Caki2 (cell line): ENCODE measurements at places on chromosomes 12 and 14. TPM values are rescaled to one million over a fixed set of nuclear protein-coding genes. Genes with fewer than 3 reads are reported as not detected.
A peak's percentile ranks its signal among the peaks of the same experiment; 100 is the strongest.

Gene SYCP3
- not detected in 2 replicates for total RNA-seq

Gene FIGNL2
- total RNA-seq: 0.84 and 1.7 TPM in 2 replicates

Gene VWF
- 0.07 TPM in 1 of 2 replicates, not detected in the other for total RNA-seq

Gene AHNAK2
- 37.7 and 40.7 TPM in 2 replicates for total RNA-seq

Gene SLC38A4
- total RNA-seq: 0.03 TPM in 1 of 2 replicates, not detected in the other

Gene INTS13
- 21.2 and 23.2 TPM in 2 replicates for total RNA-seq

Gene KIF21A
- 19.0 and 22.0 TPM in 2 replicates for total RNA-seq

Gene SERPINA10
- total RNA-seq: not detected in 2 replicates

Gene FOXM1
- total RNA-seq: 18.1 and 30.1 TPM in 2 replicates

Gene DAO
- total RNA-seq: not detected in 2 replicates

Gene CLEC2A
- total RNA-seq: not detected in 2 replicates

GRCh38 chr14:59474172-59474571 is 9.0 kb upstream of the GPR135 start:
- DNase-seq: no peak

GRCh38 chr12:26001530-26001929 is 43.0 kb downstream of the RASSF8 start:
- no peak for DNase-seq

DNA sequence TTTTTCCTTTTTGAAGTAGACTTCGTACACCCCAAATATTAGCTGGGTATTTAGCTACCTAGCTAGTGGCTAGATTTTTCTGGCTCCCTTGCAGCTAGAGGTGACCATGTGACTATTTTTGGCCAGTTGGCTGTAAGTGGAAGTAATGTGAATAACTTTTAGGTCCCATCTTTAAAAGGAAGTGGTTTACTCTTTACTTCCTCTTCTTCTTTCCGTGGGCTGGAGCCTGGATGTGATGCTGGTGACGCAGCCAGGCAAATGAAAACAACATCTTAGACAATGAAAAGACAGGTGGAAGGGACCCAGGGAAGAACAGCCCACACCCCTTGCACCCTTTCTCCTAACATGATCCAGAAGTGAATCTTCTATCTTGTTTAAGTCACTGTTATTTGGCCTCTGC is 245.5 kb downstream of the ATP23 start:
- no peak for DNase-seq

DNA sequence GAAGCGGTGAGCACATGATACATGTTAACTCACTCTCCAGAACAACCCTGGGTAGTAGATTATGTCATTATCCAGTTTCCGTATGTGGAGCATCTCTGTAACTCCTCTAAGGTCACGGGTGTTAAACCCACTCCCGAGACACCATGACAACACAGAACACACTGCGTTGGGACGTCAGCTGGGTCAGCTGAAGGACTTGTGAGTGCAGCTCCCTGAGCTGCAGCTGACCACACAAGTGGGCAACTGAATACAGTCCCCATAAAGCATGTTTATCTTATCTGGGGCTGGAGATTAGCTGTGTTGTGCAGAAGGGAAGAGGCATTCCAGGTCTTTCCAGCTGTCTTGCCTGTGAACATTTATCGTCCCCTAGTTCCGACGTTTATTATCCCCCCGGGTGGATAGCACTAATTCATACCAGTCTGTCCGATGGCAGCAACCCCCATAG is 211.5 kb downstream of the CHST11 start:
- DNase-seq: no peak

DNA sequence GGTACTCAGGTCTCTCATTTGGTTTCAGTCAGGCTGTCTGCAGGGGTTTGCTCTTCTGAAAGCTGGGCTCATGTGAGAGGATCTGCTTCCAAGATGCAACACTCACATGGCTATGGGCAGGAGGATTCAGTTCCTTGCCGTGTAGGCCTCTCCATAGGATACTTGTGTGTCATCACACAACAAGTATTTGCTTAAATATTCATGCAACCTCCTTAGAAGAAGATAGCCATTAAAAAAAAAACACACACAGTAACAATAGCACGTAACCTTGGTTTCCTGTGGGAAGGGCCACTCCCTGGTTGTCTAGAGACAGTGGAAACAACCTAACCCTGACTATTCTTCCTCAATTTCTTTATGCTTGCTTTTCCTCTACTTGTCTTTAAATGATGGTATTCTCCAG is 31.8 kb upstream of the CLEC4E start:
- no peak for DNase-seq

DNA sequence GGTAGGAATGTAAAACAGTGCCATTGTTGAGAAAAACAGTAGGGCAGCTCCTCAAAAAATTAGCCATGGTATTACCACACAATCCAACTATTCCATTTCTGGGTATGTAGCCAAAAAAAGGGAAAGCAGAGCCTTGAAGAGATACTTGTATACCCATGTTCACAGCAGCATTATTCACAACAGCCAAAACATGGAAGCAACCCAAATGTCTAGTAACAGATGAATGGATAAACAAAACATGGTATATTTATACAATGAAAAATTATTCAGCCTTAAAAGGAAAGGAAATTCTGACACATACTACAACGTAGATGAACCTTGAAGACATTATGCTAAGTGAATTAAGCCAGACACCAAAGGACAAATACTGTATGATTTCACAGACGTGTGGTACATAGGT is 67.6 kb upstream of the GNG2 start:
- peak; percentile 14 for DNase-seq

DNA sequence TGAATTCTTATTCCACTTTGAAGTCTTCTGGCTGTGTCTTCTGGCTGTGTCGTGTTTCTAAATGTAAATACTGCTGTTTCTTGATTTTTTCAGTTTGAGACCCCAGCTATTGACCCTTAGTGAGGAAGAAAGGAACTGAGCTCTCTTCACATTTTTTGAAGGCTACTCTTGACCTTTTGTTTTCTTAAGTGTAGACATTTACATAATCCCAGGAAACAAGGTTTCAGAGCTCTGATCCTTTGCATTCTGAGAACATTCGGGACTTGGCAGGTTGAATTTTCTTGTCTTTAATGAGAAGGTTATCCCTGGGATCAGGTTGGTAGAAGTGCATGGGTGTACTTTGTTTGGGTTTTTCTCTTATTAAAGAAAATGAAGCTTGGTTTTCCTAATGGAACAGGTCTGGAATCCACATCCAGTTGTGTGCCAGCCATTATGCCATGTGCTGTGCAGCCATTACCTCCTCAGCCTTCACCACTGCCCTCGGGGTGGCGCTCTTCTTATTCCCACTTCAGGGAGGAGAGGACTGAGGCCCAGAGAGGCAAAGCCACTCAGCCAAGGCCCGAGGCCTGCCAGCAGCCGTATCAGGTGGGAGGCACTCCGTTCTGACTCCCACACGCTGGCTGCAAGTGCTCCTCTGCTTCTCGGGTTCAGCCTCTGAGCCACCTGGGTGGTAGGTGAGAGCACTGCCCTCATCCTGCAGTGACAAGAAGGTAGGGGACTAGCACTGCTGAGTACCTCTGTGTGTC is 120.9 kb downstream of the BEGAIN start:
- DNase-seq: no peak

DNA sequence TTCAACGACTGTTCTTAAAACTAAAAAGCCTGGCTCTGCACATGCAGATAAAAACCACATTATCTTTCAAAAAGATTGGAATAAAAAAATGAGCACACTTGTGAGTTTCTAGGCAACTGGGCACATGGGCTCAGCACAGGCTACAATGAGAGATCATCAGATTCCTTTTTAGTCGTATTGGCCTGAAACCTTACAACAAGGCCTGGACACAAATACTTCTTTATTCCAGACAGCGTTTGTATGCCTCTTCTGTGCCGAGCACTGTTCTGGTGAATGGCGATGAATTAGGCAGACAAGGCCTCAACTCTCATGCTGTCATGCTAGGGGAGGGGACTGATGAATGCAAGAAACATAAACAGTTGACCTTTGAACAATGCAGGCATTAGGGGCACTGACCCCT is 463.0 kb downstream of the AACS start:
- no peak for DNase-seq

DNA sequence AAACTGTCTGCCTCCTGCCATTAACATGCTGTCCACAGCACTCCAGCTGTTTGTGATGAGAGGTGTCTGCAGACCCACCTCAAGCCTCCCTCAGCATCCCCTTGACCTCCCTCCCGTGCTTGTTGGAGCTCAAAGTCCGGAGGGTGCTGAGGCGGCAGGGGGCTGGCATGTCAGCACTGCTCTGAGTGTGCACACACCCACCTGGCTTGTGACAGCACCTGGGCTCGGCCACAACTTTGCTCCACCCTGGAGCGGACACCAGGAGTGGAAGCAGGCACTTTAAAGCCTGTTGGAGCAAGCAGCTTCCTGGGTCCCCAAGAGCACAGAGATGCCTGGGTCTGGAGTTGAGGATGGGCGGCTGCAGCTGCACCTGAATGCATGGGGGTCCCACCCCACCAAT is 20.9 kb downstream of the SERPINA3 start:
- DNase-seq: no peak

- DNase-seq: no peak
Measured at GRCh38 chr12:41486718-41487117, 298.6 kb downstream of the PDZRN4 start.

- DNase-seq: no peak
Measured at GRCh38 chr14:103232831-103233319, 101.2 kb upstream of the EIF5 start.

- no peak for DNase-seq
Measured at GRCh38 chr12:111406474-111407376, 1.0 kb downstream of the SH2B3 start.

GRCh38 chr14:26687301-26687837 is 89.5 kb upstream of the NOVA1 start:
- DNase-seq: no peak

- peak; percentile 52 for DNase-seq
Measured at GRCh38 chr12:79933532-79934264, 1.2 kb downstream of the PPP1R12A start.

DNA sequence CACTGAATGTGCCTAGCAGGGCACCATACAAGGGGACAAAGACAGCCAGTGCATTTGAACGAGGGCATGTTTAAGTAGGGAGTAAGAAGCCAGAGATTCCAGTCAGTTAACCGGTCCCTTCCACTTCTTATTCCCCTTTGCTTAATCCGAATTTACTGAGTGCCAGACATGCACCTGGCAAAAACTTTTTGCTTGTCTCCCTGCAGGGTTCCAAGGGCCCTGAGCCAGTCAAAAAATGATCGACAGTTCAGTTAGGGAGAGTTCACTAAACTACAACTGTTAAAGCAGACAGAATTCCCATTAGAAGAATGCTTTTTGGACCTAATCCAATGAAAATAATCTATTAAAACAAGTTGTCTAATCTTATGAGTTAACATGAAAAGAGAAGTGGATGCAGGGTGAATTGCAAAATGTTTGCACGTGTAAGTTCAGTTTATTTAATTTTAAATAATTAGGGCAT is 193.8 kb downstream of the TMTC2 start:
- DNase-seq: peak; percentile 28

GRCh38 chr12:27217590-27217989 is 26.5 kb upstream of the STK38L start:
- DNase-seq: no peak

DNA sequence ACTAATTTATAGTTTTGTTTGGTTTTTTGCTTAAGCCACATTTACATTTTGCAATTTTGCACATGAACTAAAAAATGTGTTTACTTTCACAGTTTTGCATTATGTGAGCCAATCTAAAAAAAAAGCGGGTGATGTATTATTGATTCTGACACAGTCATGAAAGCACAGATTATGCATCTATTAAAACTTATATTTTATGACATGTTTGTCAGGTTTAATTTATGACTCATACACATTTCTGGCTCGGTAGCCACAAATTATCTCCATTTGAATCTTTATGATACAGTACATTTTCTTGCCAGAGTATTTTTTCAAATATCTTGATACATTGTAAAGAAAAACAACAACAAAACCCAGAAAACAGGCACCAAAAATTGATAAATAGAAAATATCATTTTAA is 280.4 kb upstream of the GRIP1 start:
- DNase-seq: no peak

DNA sequence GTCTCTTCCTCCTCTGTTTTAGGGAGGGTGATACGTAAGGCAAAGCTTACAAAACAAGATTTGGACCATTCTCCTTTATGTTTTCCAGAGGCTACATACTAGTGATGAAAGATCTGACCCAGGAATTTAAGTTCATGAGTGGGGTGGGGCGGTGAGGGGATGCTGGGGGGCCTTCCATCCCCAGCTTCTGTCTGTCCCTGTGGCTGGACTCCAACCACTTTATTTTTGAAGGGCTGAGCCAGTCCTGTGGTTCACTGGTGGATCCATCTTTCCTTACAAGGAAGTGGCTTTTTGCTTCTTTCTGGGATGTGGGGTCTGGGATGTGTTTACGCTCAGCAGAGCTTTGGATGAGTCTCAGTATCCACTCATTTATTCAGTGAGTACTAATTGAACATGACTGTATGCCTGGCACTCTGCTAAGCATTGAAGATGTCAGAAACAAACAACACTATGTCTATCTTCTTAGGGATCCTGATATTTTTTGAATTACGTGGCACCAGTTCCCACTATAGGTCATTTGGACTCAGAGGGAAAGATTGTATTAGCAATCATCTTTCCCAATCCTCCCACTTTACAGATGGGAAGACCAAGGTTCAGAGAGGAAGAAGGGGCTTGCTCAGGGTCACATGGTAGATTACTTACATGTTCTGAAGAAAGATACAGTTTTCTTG is 291.8 kb upstream of the TBX3 start:
- no peak for DNase-seq

DNA sequence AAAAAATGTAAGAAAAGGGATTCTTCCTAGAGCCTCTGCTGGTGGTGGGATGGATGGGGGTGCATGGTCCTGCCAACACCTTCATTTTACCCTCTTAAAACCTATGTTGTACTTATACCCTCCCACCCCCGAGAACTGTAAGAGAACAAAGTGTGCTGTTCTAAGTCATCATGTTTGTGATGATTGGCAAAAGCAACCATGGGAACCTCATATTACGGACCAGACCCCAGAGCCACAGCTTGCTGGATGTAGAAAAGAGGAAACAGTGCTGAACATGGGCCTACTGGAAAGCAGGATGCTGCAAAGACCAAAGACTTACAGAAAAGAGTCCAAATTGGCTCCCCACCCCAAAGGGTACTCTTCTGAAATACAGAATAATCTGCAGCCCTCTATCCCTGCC is 311.2 kb downstream of the DUSP6 start:
- no peak for DNase-seq

GRCh38 chr12:14417715-14418114 is 52.2 kb downstream of the ATF7IP start:
- DNase-seq: no peak

DNA sequence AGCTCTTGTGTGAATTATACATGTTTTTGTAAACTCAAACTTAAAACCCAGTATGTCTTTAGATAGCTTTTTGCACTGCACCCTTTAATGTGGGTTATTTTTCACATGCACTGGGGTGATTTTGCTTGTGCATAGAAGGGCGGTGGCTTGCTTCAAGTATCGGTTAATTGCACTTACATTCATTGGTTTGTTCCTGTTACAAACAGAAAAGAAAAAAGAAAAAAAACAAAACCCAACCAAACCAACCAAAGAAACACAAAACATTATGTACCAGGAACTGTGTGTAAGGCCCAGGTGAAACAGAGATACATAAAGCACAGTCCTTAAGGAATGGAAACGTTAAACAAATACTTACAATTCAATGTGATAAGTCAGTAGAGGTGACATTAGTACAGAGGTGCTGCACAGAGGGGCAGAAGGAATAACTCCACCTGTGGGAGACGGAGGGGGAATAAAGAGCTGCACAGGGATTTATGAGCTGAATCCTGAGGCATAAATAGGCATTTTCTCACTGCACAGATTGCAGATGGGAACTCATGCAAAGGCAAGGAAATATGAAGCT is 151.4 kb downstream of the KTN1 start:
- no peak for DNase-seq
